ENCODE measurements at places on chromosomes 16 and 17. TPM values are rescaled to one million over a fixed set of nuclear protein-coding genes. Genes with fewer than 3 reads are reported as not detected.

The KRTAP3-2 gene
- total RNA-seq, result not detected

The AXIN2 gene
- 0.95 TPM for total RNA-seq

GRCh38 chr16:84144209-84144858, 643 bp downstream of the HSDL1 start:
- H3K27ac ChIP-seq, result peak overlapping the region; percentile 89
- H3K36me3 ChIP-seq, result no peaks in the 10 kb centered on the region
- H3K27me3 ChIP-seq, result peaks cover 6% of the 10 kb centered on the region
- peak overlapping the region; percentile 94 for H3K4me3 ChIP-seq
- no peak for DNase-seq

DNA sequence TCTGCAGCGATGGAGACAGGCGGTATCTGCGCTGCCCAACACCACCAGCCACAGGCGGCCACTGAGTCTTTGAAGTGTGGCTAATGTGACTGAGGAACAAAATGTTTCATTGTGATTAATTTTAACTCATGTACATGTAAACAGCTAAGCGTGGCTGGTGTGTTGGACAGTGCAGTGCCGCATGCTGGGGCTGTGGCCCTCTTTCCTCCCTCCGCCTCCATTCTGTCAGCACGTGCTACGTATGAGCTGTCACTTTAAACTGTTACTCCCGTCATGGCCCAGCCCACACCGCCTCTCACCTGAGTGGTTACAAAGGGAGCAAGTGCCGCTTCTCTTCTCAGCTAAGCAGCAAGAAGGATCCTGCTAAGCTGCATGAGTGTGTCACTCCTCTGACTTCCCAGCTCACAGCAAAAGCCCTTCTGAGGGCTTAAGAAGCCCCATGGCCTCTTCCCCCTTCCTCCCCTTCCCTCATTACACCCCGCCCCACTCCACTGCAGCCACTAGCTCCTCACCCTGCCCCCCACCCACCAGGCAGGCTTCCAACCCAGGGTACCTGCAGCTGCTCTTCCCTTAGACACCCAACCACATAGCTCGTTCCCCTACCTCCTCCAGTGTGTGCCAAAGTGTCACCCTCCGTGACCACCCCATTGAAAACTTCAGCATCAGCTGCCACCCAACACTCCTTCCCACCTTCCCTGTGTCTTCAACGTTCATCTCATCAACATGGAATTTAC, 15.0 kb downstream of the HASPIN start:
- peak overlapping the region; percentile 89 for H3K27ac ChIP-seq
- H3K4me1 ChIP-seq, result peaks cover 42% of the 10 kb centered on the region
- peak overlapping the region; percentile 38 for H3K4me3 ChIP-seq
- no peak for DNase-seq

GRCh38 chr16:86120201-86121192, 221.5 kb downstream of the IRF8 start:
- no peaks in the 10 kb centered on the region for H3K4me1 ChIP-seq
- no peak for DNase-seq
- no peak overlapping the region for H3K27ac ChIP-seq
- no peaks in the 10 kb centered on the region for H3K36me3 ChIP-seq
- H3K4me3 ChIP-seq, result no peak overlapping the region

All from natural killer cell treated with Interleukin-12 subunit alpha and Interleukin-12 subunit beta and Interleukin-15 and Interleukin-18, amount 100 ng/mL, for 72 hours (primary cell).